AG04450 (cell line): ENCODE measurements at places on chromosomes 3 and 15.

DNA sequence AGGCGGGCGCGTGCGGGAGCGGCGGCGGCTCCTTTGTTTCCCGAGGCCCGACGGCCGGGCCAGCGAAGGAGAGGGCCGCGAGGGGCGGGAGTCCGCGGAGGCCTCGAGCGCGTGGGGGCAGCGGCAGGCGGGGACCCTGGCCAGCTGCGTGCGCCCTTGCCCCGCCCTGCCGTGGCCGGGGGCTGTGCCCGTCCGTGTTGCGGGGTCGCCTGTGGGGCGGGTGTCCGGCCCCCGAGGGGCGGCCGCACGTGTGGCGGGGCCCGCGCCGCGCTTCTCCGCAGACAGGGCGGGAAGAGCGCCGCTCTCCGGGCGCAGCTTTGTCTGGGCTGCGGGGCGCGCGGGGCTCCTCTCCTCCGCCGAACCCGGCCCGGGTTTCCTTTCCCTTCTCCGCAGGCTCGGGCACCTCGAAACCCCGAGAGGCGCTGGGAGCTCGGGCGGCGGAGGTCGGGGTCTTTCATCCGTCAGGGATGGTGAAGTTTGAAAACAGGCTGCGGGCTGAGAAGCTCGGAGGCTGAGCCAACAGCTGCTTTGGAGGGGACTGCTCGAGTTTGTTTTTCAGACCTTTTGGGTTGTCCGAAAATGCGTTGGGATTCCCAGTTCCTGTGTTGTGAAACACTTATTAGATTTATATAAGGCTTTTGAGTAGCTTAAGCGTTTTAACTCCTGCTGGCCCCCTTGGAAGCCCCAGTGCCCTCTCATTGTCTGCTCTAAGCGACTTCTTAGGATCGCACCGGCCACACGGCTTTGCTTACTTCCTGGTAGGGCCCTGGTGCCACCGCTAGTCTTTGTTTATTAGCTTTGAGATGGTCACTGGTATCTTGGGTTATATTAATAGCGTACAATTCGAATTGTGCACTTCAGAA is 817 bp downstream of the USP3 start:
- DNase-seq: no peak

GRCh38 chr15:97995881-97996603 is 35.5 kb downstream of the ARRDC4 start:
- DNase-seq: no peak

- no peak for DNase-seq
Measured at GRCh38 chr3:69723389-69723788, 15.9 kb upstream of the MITF start.

GRCh38 chr3:37862903-37863815 is 1.5 kb downstream of the CTDSPL start:
- no peak for DNase-seq

- DNase-seq: no peak
Measured at GRCh38 chr3:43171748-43172147, 65.9 kb upstream of the POMGNT2 start.

DNA sequence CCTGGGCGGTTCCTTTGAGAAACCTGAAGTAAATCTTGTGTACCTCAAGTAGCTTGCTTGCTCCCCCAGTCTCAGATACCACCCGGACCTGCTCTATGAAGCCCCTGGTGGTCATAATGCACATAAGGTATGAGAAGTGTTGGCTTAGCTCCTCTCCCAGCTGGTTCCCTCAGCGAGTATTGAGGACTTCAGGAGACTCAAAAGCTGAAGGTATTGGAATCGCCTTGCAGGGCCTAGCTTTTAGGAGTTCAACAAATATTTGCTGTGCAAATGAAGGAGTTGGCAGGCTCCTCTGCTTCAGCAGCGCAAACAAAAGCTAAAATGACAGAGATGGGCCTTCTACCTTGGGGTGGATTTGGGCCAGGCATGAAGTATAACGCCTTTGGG is 1.7 kb downstream of the CMTM8 start:
- no peak for DNase-seq

GRCh38 chr15:27426805-27427204 is 455.8 kb downstream of the GABRG3 start:
- DNase-seq: no peak

DNA sequence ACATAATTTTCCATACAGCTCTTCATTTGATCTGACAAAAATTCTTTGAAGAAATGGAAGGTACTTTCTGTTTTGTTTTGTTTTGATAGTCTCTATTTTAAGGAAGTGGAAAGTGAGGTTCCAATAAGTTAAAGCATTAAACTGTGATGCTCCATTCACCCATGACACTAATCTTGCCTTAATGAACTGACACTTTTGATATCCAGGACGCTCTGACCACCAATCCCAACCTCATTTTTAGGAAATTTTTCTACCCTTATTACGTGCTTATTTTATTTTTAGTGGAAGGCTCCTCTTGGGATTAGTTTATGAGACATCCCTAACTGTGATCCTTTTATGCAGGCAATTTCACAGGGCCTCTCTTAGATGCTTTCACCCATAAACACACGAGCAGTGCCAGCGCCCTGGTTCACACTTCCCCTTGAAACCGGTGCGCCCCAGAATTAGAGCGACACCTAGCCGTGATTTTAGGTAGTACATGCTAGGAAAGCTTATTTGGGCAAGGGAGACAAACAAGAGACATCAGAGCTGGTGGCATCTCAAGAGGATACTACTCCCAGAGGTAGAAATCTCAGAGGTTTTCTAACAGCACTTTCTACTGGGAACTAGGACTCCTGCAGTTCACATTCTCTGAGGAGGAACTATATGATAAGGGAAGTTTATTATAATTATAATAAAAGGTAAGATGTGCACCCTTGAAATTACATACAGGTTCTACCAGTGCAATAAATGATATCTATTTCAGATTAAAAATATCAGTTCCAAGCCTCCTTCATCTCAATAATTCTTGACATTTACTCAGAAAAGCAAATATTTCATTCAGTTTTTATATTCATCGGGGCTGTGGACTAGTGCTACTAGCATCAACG is 173.9 kb downstream of the SLC9A9 start:
- peak; percentile 13 for DNase-seq

- no peak for DNase-seq
Measured at GRCh38 chr15:88849376-88850072, 45.8 kb downstream of the HAPLN3 start.

GRCh38 chr3:127371846-127372245 is 84.0 kb upstream of the PRR20G start:
- no peak for DNase-seq

GRCh38 chr3:122003112-122003511 is 18.9 kb downstream of the ILDR1 start:
- no peak for DNase-seq

GRCh38 chr3:155064920-155065319 is 15.2 kb upstream of the MME start:
- no peak for DNase-seq

- no peak for DNase-seq
Measured at GRCh38 chr3:108134555-108134880, 43.7 kb upstream of the CD47 start.

DNA sequence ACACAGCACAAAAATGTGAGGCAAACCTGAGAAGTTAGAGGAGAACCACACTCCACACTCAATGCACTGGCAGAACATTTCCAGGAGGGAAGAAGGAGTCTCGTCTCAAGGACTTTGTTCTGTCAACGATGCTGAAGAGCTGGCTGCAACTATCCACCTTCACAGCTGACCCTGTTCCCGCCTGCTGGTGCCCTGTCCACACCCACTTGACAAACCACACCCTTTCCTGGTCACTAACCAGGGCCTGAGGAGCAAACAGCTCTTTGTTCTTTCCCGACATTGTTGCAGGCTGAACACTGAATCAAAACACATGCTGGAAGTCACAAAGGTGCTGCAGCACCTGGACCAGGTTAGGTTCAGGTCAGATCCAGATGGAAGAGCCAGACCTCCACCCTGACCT is 92.6 kb upstream of the ARRDC4 start:
- DNase-seq: no peak

GRCh38 chr3:47008851-47009224 is 29.4 kb downstream of the NBEAL2 start:
- DNase-seq: no peak

GRCh38 chr15:38147246-38147645 is 105.4 kb upstream of the SPRED1 start:
- no peak for DNase-seq

DNA sequence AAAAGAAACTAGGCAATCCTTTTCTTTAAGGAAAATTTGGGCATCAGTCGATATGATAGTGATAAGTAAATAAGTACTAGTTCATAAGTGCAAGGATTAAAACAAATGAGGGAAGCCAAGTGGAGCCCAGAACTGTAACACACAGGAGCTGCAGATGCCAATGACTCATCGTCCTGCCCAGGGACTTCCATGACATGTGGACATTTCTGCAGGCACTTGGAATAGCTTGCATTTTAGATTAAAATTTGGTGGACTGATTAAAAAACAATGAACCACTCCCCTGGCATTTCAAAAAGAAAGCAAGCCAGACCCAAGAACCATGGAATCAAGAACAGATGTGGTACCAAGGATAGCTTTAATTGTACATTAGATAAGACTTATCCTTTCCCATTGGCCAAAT is 2.9 kb downstream of the SAMD7 start:
- DNase-seq: no peak

GRCh38 chr3:14687360-14687759 is 12.4 kb downstream of the C3orf20 start:
- DNase-seq: no peak

- no peak for DNase-seq
Measured at GRCh38 chr3:188053036-188053340, 101.0 kb upstream of the LPP start.

DNA sequence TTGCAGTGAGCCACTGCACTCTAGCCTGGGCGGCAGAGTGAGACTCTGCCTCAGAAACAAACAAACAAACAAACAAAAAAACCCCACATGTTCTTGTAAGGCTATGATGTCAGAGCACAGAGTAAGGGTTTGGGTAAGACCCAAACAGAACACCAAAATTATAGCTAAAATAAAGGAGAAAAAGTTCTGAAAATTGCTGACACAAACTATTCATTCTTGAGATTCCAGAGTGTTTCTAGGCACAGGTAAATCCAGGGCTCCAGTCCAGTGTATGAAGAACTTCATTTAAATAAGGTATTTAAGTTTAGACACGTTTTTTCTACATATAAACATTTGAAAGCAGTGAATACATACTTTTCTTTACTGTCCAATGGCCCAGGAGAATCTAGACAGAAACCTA is 3.9 kb downstream of the CDC25A start:
- no peak for DNase-seq

- no peak for DNase-seq
Measured at GRCh38 chr15:20352241-20353200, 189.1 kb downstream of the GOLGA6L6 start.

DNA sequence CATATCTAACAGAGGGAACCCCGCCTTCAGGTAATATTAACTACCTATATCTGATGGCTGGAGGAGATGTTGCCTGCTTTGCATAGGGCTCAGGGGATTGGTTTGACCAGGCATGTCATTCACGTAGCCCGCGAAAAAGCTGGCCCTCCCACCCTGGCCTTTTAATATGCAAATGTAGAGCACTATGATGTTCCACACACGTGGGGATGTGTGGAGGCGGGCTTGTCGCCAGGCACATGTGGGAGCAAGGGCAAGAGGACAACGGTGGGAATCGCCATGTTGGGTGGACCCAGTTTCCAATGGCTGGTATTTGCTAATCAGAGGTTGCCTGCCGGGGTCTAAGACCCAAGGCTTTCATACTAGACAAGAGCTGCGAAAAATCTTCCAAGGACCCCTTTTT is 469.8 kb downstream of the ZPLD1 start:
- DNase-seq: no peak

GRCh38 chr15:84976746-84977345 is 4.8 kb upstream of the PDE8A start:
- no peak for DNase-seq

DNA sequence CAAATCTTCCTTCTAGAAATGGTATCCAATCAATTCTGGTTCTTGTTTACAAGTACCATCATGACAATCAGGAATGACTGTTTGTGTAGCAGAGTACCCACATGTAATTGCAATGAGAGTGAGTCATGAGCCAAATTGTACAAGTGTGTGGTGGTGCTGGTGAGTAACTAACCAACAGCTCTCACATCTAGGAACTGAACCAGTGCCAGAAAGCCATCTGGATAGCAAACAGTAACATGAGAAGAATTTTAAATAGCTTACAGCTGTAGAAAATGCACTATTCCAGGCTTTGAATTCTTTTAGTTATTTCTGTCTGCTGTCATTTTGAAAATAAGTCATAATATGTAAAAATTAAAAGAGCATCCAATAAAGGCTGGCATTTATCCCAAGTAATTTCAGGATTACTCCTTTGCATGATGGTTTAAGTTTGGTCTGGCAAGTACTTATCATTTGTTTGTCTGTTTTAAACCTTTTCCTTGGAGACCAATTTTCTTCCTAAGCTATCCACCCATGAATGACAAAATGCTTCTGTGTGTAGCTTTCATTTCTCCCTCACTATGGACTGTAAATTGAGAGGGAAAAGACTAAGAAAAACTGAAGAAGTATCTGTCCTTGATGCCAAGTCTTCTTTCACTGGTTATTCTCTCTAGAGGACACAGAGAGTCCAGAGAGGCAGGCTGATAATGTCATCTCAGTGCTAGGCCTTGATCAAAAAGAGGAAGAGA is 60.0 kb downstream of the PIK3CB start:
- peak; percentile 98 for DNase-seq

- DNase-seq: no peak
Measured at GRCh38 chr3:125437631-125438435, 62.7 kb upstream of the ZNF148 start.

- DNase-seq: no peak
Measured at GRCh38 chr15:91331581-91331980, 231.5 kb downstream of the SV2B start.
